ENCODE measurements at places on chromosomes 2 and 18.

- no peak for DNase-seq
Measured at GRCh38 chr18:61727241-61728193, 165.3 kb downstream of the RNF152 start.

GRCh38 chr2:88227446-88227845, 57.3 kb downstream of the THNSL2 start:
- no peak for DNase-seq

GRCh38 chr2:117815946-117816345, 1.5 kb downstream of the DDX18 start:
- no peak for DNase-seq

GRCh38 chr2:215556979-215557378, 121.1 kb upstream of the FN1 start:
- no peak for DNase-seq

GRCh38 chr2:873651-874580, 76.7 kb upstream of the SNTG2 start:
- DNase-seq, result no peak

DNA sequence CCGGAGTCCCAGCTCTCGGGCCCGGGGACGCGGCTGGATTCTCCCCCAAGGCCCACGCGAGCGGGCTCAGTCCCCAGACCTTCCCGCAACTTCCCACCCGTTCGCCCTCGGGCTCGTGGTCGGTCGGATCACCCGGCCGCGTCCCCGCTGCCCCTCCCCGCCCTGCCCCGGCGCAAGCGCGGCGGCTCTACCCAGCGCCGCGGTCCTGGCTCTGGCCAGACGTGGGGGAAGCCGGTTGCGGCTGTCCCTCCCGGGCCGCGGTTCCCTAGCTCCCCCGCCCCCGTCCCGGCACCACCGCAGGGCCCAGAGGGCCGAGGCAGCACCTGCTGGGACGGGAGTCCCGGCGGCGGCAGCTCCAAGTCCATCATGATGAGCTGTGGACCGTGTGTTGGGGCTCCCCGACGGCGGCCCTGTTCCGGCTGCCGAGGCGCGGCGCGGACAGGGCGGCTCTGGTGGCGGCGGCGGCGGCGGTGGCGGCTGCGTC, 276 bp downstream of the NFE2L2 start:
- DNase-seq, result no peak

DNA sequence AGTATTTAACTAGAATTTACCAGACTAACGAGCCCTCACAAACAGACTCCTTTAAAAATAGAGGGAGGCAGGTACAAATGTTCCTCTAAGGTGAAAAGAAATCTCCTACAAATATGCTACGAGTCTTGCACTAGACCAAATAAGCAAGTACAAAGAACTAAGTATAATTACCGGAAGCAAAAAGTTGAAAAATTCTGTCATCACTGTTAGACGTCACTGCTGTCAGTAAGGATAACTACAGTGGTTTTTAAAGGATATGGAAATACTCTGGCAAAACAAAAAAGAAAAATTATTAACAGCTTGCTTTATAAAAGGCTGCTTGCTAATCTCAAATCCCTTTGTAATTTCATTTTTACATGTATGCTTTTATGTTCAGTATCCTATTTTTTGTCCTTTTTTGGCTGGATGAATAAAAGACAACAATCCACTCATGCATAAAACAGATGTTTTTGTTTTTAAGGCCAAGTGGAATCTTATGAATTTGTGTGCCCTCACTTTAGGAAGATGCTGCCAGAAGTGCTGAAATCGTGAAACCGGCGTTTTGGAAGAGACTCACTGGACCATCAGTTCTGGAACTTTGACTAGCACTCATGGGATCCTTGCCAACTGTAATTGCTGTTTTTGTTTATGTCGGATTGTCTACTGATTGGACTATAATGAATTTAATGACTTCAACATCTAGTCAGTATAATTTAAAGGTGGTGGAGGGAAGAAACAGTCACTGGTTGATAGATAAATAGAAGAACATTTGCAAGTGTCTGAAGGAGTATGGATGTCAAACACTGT, 6.7 kb downstream of the ZNF521 start:
- DNase-seq, result no peak

GRCh38 chr2:219495531-219496122, 3.1 kb upstream of the GMPPA start:
- peak; percentile 70 for DNase-seq

GRCh38 chr2:174048243-174048642, 83.1 kb upstream of the SP3 start:
- DNase-seq, result no peak

- DNase-seq, result no peak
Measured at GRCh38 chr2:96374211-96374951, 38.8 kb downstream of the NCAPH start.

- DNase-seq, result no peak
Measured at GRCh38 chr2:10527585-10527984, 79.5 kb upstream of the ODC1 start.

Measured in GM12892 (cell line).